Thymus (tissue), 14 donors: ENCODE measurements at places on chromosomes 13 and 19.

DNA sequence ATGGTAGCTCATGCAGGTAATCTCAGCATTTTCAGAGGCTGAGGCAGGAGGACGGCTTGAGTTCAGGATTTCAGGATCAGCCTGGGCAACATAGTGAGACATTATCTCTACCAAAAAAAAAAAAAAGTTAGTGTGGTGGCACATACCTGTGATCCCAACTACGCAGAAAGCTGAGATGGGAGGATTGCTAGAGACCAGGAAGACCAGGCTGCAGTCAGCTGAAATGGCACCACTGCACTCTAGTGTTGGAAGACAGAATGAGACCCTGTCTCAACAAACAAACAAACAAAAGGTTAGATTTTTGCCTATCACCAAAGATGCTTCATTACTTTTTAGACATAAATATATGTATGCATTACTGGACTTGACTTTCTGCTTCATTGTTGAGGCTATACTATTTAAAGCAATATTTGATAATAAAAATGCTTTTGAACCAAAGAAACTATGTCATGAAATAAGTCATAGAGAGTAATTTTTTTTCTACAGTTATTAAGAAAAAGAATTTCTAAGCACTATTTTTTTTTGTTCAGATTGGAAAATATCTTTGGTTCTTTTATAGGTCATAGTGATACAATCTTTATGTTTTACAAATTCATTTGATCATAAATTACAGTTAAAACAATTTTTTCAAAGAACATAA lies 1180.1 kb upstream of the ATXN8OS start:
- H3K27ac ChIP-seq, result no peak overlapping the region
- no peak for DNase-seq
- H3K4me3 ChIP-seq, result no peak overlapping the region
- H3K4me1 ChIP-seq, result no peaks in the 10 kb centered on the region
- H3K36me3 ChIP-seq, result no peaks in the 10 kb centered on the region

GRCh38 chr19:4830768-4831265 lies 695 bp downstream of the TICAM1 start:
- H3K36me3 ChIP-seq, result no peaks in the 10 kb centered on the region
- no peak for DNase-seq
- no peaks in the 10 kb centered on the region for H3K27me3 ChIP-seq
- H3K4me1 ChIP-seq, result no peaks in the 10 kb centered on the region

DNA sequence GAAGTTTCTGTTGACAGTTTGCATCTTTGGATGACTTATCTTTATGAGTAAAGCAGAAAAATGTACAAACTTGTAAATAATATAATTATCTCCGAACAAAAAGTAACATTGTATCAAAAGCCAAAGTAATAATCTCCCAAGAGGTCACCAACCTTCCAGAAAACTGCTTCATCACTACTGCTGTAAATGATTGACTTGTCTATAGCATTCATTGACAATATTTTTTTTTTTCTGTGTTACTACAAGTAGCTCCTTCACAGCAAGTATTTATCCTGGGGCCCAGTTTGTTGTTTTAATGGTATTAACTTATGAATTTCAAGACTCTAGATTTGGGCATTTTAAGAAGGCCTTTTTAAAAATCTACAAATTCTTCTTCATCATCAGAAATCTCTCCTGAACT lies 242.4 kb downstream of the KLF12 start:
- H3K36me3 ChIP-seq, result no peaks in the 10 kb centered on the region
- no peak for DNase-seq
- H3K27ac ChIP-seq, result no peak overlapping the region
- no peaks in the 10 kb centered on the region for H3K4me1 ChIP-seq
- no peak overlapping the region for H3K4me3 ChIP-seq

GRCh38 chr19:52120286-52120685 lies 19.5 kb downstream of the ZNF616 start:
- peaks cover 50% of the 10 kb centered on the region for H3K36me3 ChIP-seq
- DNase-seq, result no peak
- H3K27ac ChIP-seq, result no peak overlapping the region
- H3K27me3 ChIP-seq, result no peaks in the 10 kb centered on the region

DNA sequence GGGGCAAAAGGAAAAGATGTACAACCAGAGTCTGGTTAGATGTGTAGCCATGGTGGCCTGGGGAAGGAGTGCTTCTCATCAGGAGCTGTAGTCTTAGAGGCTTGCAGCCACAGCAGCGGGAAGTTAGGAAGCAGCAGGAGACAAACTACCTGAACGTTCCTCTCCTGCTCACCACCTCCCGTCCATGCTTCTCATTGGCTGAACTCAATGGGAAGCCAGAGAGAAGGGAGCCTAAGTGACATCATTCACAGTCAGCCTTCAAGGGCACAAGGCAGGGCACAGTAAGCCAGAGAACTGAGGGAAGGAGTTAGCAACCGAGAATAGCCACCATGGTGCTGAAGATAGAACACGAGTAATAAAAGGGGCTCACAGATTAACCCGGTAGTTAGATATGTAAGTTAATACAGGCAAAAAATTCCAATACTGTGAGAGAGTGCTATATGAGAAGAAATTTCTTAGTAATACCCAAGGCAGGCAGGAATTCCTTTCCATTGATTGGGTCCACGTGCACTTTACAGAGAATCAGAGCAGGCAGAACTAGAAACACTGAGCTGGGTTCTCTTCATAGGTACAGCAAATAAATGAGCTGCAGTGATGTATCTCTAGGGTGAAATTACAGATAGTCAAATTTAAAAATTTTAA lies 391.5 kb upstream of the DACH1 start:
- no peak overlapping the region for H3K4me3 ChIP-seq
- no peaks in the 10 kb centered on the region for H3K36me3 ChIP-seq
- no peak overlapping the region for H3K27ac ChIP-seq
- H3K27me3 ChIP-seq, result no peaks in the 10 kb centered on the region
- DNase-seq, result no peak

GRCh38 chr13:113805431-113806103 lies 46.5 kb downstream of the TMEM255B start:
- H3K36me3 ChIP-seq, result no peaks in the 10 kb centered on the region
- H3K4me1 ChIP-seq, result no peaks in the 10 kb centered on the region
- no peak overlapping the region for H3K4me3 ChIP-seq
- peaks cover 12% of the 10 kb centered on the region for H3K27me3 ChIP-seq
- no peak for DNase-seq
- no peak overlapping the region for H3K27ac ChIP-seq
